NCI-H1694 treated with DMSO at 0.1 percent for 48 hours (cell line): ENCODE measurements at places on chromosomes 4 and X.

GRCh38 chr4:75623026-75623425 lies 7.3 kb downstream of the CDKL2 start:
- no peak for DNase-seq

GRCh38 chr4:111502626-111503025 lies 642.6 kb upstream of the FAM241A start:
- no peak for DNase-seq

DNA sequence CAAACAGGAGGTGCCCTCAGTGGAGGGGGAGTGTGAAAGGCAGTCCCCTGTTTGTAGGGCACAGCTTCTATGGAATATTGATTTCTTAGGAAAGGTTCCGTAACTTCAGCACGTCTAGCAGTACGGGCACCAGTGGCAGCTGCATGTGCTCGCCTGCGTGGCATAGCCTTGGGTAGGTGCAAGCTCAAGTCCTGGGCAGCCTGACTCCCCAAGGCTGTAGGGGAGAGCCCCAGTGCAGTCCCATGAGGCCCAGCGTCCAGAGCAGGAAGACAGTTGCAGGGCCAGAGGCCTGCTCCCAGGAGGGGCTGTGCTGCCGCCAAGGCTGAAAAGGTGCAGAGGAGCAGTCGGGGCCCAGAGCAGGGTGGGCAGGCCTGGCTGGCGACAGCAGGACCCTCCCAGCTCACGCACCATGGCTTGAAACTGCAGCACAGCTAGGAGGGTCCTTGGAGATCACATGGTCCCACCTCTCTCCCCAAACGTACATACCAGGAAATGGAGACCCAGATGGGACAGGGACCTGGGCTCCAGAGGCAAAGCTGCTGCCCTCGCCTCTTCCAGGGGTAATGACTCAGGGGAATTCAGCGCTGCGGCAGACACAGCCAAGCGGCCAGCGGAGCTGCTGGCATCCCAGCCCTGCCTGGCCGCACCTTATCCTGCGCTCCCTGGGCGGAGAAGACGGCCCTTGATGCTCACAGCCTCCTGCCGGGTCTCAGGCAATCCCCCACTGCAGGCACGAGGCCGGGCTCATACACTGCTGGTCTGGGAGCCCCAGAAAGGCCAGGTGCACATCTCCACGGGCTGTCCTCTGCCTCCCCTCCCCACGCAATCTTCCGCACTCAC lies 6.0 kb upstream of the DUSP9 start:
- no peak for DNase-seq

GRCh38 chr4:128461291-128462102 lies 173.9 kb upstream of the PGRMC2 start:
- DNase-seq, result no peak

DNA sequence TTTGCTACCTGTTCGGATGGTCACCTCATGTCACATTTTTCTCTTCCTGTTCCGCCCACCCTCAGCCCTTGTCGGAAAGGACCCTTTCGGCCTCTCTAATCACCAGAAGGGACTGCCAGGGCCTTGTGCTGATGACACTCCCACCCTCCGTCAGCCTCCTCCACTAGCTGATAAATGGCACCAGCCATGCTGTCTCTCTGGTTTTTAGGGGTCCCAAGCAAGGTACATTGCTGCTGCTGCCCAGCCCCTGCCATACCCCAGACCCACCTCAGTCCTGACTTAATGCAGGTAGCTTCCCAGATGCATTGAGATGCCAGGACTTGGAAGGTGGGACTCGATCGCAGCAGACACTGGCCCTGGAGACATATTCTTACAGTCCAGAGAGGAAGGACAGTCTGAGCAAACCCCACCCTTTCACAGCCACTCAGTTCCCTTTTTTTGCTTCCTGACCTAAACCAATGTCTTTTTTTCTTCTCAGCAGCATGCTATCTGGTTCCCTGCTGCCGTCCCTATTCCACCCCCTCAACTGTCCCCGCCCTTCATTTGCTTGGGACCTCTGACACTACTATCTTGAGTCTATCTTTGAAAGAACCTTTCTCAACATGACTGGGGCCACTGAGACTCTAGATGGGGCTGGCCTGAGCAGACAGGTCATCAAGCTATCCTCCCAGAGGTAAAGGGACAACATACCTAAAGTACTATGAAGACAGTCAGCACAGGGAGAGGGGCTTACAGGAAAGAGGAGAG lies at the start of gene BTK:
BTK (minus strand) TSS at position 397 of the 747 bp plus-strand sequence. CDS start 10,907 bp downstream, outside the sequence.
- no peak for DNase-seq

- DNase-seq, result no peak
These were observed 149.8 kb downstream of the SPCS3 start for GRCh38 chr4:176469546-176469945.

GRCh38 chr4:48683784-48684666 lies 96.1 kb downstream of the FRYL start:
- no peak for DNase-seq
